ENCODE measurements at places on chromosomes 11 and 22. TPM values are rescaled to one million over a fixed set of nuclear protein-coding genes. Genes with fewer than 3 reads are reported as not detected.

Gene RIMBP3B
- 4.0 TPM for total RNA-seq

Gene FOXRED2
- 8.5 TPM for total RNA-seq

Gene AMOTL1
- 0.06 TPM for total RNA-seq

Gene OR56A3
- total RNA-seq, result not detected

Gene HSPB2
- not detected for total RNA-seq

Gene TRIM48
- total RNA-seq, result not detected

Gene KRTAP5-9
- not detected for total RNA-seq

DNA sequence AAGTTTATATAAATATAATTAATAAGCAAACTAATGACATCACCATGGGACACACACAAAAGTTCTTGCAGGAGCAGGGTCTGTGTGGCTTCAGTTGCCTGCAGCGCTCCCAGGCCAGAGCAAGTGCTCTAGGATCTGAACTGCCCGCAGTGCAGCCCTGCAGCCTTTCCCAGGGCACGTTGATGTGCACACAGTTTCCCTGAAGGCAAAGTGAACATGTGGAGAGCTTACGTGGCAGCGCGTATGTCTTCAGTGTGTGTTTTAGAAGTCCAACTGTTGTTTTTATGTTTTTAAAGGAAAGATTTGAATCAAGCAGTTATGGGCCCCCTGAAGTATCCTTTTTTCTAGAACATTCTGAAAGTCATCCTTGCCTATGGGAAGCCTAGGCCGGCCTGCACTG, 1.2 kb upstream of the TIGD3 start:
- H3K27ac ChIP-seq, result no peak overlapping the region
- H3K27me3 ChIP-seq, result no peaks in the 10 kb centered on the region
- no peak for DNase-seq
- H3K36me3 ChIP-seq, result peaks cover 21% of the 10 kb centered on the region
- H3K4me3 ChIP-seq, result no peak overlapping the region
- peaks cover 7% of the 10 kb centered on the region for H3K4me1 ChIP-seq

- no peaks in the 10 kb centered on the region for H3K36me3 ChIP-seq
- H3K4me1 ChIP-seq, result peaks cover 30% of the 10 kb centered on the region
- peak within 1 kb of the TSS; percentile 64 for H3K4me3 ChIP-seq
- DNase-seq, result no peak
- H3K27ac ChIP-seq, result peak within 1 kb of the TSS; percentile 33
Observed at GRCh38 chr22:50269970-50270665, at the start of gene MAPK11. Gene MAPK11, minus strand, starts transcription at chr22:50270380. Its CDS starts 88 bp downstream, at chr22:50270292.

GRCh38 chr22:39723899-39724351, 153.4 kb downstream of the CACNA1I start:
- H3K4me1 ChIP-seq, result no peaks in the 10 kb centered on the region
- no peaks in the 10 kb centered on the region for H3K36me3 ChIP-seq
- DNase-seq, result no peak
- no peak overlapping the region for H3K4me3 ChIP-seq

GRCh38 chr11:84648471-84648870, 978.7 kb downstream of the DLG2 start:
- DNase-seq, result no peak
- H3K27me3 ChIP-seq, result no peaks in the 10 kb centered on the region
- H3K4me3 ChIP-seq, result no peak overlapping the region
- no peaks in the 10 kb centered on the region for H3K36me3 ChIP-seq
- H3K27ac ChIP-seq, result no peak overlapping the region

- H3K4me1 ChIP-seq, result no peaks in the 10 kb centered on the region
- DNase-seq, result no peak
- no peaks in the 10 kb centered on the region for H3K36me3 ChIP-seq
- no peak overlapping the region for H3K27ac ChIP-seq
- no peak overlapping the region for H3K4me3 ChIP-seq
- H3K27me3 ChIP-seq, result no peaks in the 10 kb centered on the region
Observed at GRCh38 chr11:11415901-11416300, 62.9 kb upstream of the CSNK2A3 start.

GRCh38 chr11:36238036-36238631, 51.1 kb downstream of the COMMD9 start:
- no peaks in the 10 kb centered on the region for H3K36me3 ChIP-seq
- no peak for DNase-seq
- no peak overlapping the region for H3K27ac ChIP-seq
- no peak overlapping the region for H3K4me3 ChIP-seq
- H3K27me3 ChIP-seq, result no peaks in the 10 kb centered on the region

- no peak overlapping the region for H3K4me3 ChIP-seq
- no peak overlapping the region for H3K27ac ChIP-seq
- H3K4me1 ChIP-seq, result no peaks in the 10 kb centered on the region
- DNase-seq, result no peak
Observed at GRCh38 chr11:27392278-27393114, 29.5 kb upstream of the CCDC34 start.

DNA sequence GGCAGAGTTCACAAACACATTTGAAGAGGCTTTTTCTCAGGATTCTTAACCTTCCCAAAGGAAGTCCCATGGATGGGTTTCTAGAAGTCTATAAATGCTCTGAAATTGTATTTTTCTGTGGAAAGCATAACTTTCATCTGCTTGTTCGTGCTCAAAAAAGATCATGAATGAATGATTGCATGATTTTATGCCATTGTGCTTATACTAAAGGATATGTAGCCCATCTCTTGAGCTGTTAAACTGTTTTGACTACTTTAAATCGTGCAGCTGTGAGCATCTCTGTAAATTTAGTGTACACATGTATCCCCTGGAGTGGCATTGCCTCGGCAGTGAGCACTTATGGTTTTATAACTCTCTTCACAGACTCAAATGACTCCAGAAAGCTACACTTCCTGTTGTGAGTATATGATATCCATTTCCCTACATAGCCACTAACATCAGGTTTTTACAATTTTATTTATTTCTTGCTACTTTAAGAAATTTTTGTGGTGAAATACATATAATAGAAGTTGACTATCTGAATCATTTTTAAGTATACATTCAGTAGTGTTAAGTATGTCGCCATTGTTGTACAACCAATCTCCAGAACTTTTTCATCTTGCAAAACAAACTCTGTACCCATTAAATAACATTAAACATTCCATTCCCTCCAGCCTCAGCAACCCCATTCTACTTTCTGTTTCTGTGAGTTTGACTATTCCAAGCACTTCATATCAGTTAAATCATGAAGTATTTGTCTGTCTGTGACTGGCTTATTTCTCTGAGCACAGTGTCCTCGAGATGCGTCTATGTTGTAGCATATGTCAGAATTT, 8.0 kb downstream of the NEAT1 start:
- DNase-seq, result peak; percentile 35
- peaks cover 24% of the 10 kb centered on the region for H3K36me3 ChIP-seq
- H3K27ac ChIP-seq, result peak overlapping the region; percentile 98

DNA sequence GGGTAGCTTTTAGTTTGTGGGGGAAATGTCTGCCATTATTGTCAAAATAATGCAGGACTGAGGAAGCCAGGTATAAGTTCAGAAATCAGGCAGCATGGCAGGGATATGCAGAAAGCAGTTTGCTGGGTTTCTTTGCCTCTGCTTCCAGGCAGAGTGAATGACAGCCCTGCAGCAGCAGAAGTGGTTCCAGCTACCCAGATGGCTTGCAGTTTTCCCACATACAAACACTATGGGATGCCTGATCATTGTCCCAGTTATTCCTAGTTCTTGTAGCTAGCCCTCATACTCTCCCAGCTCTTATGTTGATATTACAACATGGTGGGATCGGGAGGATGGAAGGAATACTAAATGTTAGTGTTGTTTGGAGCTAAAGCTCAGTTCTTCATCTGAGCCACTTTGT, 2.8 kb upstream of the DIXDC1 start:
- DNase-seq, result no peak
- H3K27ac ChIP-seq, result no peak overlapping the region
- peaks cover 37% of the 10 kb centered on the region for H3K4me1 ChIP-seq
- H3K4me3 ChIP-seq, result no peak overlapping the region
- no peaks in the 10 kb centered on the region for H3K27me3 ChIP-seq
- no peaks in the 10 kb centered on the region for H3K36me3 ChIP-seq

DNA sequence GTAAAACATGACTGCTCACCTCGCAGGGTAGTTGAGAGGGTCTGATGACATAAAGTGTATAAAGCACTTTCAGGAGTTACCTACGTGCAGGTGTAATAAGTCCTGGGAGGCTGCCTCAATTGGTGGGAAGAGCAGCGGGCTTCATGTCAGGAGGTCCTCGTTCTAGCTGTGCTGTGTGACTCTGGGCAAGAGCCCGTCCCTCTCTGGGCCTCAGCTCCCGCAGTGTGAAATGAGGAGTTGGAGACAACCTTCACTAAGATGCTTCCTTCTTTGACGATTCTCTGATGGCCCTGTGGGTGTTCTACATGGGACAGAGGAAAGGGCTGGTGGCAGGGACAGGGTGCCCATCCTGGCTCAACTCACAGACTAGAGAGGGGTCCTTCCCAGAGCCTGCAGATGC, 57.8 kb downstream of the TP53I11 start:
- no peak overlapping the region for H3K4me3 ChIP-seq
- H3K4me1 ChIP-seq, result no peaks in the 10 kb centered on the region
- no peak overlapping the region for H3K27ac ChIP-seq
- H3K27me3 ChIP-seq, result no peaks in the 10 kb centered on the region
- no peak for DNase-seq

GRCh38 chr11:86923999-86924766, 31.0 kb downstream of the FZD4 start:
- DNase-seq, result no peak
- H3K27me3 ChIP-seq, result no peaks in the 10 kb centered on the region
- H3K36me3 ChIP-seq, result no peaks in the 10 kb centered on the region
- H3K4me3 ChIP-seq, result no peak overlapping the region

DNA sequence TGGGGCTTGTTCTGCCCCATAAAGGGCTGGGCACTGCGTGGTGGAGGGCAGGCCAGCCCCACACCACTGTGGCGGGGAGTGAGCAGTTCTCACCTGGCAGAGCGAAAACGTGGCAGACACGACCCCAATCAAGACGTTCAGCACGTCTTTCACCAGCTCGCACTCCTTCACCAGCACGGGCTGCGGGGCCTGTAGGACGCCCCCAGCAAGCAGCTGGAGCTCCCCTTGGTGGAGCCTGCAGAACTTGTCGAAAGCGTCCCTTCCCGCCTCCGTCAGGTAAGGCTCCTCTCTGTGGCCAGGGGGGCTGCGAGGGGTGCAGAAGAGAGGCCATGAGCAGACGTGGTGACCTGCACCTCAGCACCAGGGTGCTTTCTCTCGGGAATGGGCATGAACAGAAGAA, 11.6 kb downstream of the TUBGCP6 start:
- no peaks in the 10 kb centered on the region for H3K4me1 ChIP-seq
- peaks cover 31% of the 10 kb centered on the region for H3K36me3 ChIP-seq
- no peaks in the 10 kb centered on the region for H3K27me3 ChIP-seq
- H3K4me3 ChIP-seq, result no peak overlapping the region
- H3K27ac ChIP-seq, result no peak overlapping the region

GRCh38 chr11:102306817-102307726, 10.2 kb upstream of the BIRC3 start:
- H3K27ac ChIP-seq, result peak overlapping the region; percentile 60
- peaks cover 84% of the 10 kb centered on the region for H3K4me1 ChIP-seq
- H3K36me3 ChIP-seq, result no peaks in the 10 kb centered on the region

DNA sequence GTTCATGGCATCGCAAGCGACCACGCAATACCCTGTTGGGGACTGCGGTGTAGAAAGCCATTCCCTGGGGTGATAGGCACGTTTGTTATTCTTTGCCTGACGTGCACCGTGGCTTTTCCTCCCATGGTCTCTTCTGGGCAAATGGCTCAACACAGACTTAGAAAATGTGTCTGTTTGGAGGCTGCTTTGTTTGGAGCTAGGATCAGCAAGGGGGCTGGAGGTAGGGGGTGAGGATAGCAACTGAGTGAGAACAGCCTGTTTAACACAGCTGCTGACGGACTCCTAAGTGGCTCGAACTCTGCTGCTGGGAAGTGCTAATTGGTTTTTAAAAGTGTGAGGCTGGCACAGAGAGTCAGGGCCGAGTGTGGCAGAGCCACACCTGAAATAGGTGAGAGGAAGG, 16.1 kb upstream of the CHRM4 start:
- no peaks in the 10 kb centered on the region for H3K27me3 ChIP-seq
- no peak overlapping the region for H3K4me3 ChIP-seq
- peaks cover 55% of the 10 kb centered on the region for H3K36me3 ChIP-seq
- H3K27ac ChIP-seq, result no peak overlapping the region
- DNase-seq, result no peak
- H3K4me1 ChIP-seq, result no peaks in the 10 kb centered on the region

- peaks cover 46% of the 10 kb centered on the region for H3K4me1 ChIP-seq
- H3K4me3 ChIP-seq, result no peak overlapping the region
- no peak overlapping the region for H3K27ac ChIP-seq
- H3K27me3 ChIP-seq, result no peaks in the 10 kb centered on the region
- H3K36me3 ChIP-seq, result no peaks in the 10 kb centered on the region
- no peak for DNase-seq
Observed at GRCh38 chr11:123304828-123305466, 109.9 kb upstream of the CLMP start.

DNA sequence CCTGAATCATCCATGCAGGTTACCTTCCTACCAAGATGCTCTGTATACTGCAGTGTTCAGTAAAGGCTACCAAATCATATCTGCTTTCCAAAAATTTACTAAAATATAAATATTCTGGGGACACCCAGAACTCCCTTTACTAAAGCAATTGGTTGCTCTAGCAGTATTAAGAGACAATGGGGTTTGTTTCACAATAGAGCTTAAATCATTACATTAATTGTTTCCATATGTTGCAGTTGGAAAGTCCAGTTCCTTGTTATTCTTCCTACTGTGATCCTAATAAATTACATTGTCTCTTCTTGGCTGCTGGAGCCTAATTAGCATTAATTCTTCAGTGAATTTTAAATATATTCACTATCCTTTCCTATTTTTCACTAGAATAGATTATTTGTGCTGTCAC, 316.0 kb upstream of the MTNR1B start:
- H3K27ac ChIP-seq, result no peak overlapping the region
- no peaks in the 10 kb centered on the region for H3K36me3 ChIP-seq
- no peak for DNase-seq
- no peaks in the 10 kb centered on the region for H3K27me3 ChIP-seq

- DNase-seq, result no peak
- no peaks in the 10 kb centered on the region for H3K36me3 ChIP-seq
- H3K27me3 ChIP-seq, result no peaks in the 10 kb centered on the region
- no peak overlapping the region for H3K4me3 ChIP-seq
- H3K4me1 ChIP-seq, result no peaks in the 10 kb centered on the region
- no peak overlapping the region for H3K27ac ChIP-seq
Observed at GRCh38 chr11:73565804-73566203, 32.1 kb downstream of the FAM168A start.

- no peaks in the 10 kb centered on the region for H3K4me1 ChIP-seq
Observed at GRCh38 chr22:40908895-40909294, 42.3 kb upstream of the RBX1 start.

DNA sequence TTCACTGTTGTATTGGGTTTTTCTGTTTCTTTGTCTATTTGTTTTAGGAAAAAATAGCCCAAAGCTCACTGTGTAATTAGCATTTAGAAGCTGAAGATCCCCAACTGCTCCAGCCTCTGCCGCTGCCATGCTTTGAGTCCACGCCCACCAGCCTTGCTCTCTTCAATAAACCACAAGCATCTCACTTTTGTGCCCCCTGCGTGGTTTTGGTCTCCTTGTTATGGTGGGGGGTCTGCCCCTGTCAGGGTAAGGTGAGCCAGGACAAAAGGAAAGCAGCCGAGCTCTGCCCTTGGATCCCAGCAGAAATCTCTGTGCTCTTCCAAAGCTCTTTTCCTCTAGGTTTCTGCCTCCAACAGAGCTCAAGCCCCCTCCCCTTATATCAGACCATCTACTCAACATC, 4.2 kb downstream of the SCGB1A1 start:
- H3K27me3 ChIP-seq, result no peaks in the 10 kb centered on the region
- peaks cover 29% of the 10 kb centered on the region for H3K4me1 ChIP-seq
- H3K4me3 ChIP-seq, result no peak overlapping the region

- no peak for DNase-seq
- no peaks in the 10 kb centered on the region for H3K27me3 ChIP-seq
- peak overlapping the region; percentile 98 for H3K27ac ChIP-seq
- peaks cover 23% of the 10 kb centered on the region for H3K4me1 ChIP-seq
- no peaks in the 10 kb centered on the region for H3K36me3 ChIP-seq
Observed at GRCh38 chr22:17639247-17639741, 737 bp downstream of the BCL2L13 start.

All from CD4-positive, alpha-beta memory T cell (primary cell).